ENCODE measurements at places on chromosomes 5 and 9.

DNA sequence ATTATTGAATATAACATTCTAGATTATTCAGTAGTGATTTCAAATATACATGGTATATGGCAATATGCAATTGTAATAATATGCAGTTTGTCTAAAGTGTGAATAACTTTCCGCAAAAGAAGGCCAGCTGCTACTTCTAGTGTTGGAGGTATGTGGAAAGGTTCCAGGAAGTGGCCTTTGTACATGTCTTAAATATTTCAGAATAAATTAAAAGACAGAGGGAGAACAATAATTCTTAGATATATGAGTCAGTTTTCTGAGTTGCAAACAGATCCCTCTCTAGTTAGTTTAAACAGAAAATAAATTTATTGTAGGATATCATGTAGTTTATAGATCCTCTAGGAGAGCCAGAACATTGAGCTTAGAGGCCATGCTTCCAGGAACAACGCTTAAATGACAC lies 210.8 kb upstream of the ELL2 start:
- DNase-seq = no peak

DNA sequence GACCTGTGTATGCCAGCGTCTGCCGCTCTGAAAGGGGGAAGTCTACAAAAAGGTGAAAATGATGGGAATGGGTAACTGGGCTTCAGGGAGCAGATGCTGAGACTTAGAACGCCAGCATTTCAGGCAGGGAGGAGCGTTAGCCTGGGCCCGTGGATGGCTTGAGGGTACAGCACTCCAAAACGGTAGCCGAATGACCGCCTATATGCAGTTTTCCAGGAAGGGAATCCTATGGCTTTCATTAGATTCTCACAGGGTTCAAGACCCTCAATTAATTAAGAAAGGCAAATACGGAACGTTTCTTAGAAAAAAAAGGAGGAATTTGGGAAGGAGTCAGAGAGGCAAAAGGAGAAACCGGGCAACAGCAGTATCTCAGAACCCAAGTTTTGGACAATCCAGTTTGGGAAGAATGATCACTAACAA lies 639 bp downstream of the AMACR start:
- DNase-seq = no peak

DNA sequence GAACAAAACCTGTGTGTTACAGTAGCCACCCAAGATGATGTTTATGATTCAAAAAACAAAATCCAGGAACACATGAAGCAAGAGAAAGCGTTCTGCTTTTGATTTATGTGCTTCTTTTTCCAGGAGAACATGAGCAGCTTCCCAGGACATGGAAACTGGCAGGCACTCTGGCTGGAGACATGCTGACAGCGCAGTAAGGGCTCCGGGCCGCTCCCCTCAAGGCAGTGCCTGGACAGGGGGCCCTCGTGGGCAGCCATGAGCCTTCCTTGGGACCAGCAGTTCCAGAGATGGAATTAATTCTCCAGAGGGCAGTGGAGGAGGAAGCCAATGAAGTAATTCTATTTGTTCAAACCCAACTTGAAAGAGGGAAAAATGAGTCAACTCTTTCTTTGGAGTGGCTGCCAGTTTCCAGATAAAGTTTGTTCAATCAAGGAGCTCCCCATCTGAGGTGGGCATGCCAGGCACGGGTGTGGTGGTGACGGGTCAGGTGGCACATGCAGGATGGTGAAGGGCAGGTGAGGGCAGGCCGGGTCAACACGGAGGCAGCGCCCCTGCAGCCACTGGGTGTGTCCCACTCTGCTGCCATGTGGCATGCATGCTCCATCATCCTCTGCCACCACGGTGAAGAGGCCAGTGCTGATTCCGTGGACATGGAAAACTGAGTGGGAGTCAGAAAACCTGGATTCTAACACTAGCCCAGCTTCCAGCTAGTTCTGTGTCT lies 83.8 kb downstream of the OTULIN start:
- no peak for DNase-seq

GRCh38 chr5:176663566-176663965 lies 16.3 kb downstream of the TSPAN17 start:
- DNase-seq = no peak

GRCh38 chr5:153672347-153673090 lies 182.0 kb downstream of the GRIA1 start:
- no peak for DNase-seq

DNA sequence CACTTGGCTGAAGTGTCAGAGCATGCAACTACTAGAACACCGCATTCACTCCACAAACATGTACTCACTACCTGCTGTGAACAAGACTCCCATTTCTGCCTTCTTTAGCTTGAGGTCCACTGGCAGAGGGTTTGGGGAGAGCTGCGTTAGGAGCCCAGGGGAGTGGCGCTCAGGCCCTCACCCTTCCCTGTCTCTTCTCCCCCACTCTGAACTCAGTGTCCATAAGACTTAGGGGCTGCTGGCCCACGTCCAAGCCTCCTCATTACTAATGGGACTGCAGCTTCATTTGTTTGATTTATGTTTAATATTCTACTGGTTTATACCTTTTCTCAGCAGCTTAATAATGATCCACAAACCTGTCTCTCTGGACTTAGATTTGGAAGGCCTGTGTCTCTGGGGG lies 70.9 kb downstream of the HSPA4 start:
- DNase-seq = no peak

DNA sequence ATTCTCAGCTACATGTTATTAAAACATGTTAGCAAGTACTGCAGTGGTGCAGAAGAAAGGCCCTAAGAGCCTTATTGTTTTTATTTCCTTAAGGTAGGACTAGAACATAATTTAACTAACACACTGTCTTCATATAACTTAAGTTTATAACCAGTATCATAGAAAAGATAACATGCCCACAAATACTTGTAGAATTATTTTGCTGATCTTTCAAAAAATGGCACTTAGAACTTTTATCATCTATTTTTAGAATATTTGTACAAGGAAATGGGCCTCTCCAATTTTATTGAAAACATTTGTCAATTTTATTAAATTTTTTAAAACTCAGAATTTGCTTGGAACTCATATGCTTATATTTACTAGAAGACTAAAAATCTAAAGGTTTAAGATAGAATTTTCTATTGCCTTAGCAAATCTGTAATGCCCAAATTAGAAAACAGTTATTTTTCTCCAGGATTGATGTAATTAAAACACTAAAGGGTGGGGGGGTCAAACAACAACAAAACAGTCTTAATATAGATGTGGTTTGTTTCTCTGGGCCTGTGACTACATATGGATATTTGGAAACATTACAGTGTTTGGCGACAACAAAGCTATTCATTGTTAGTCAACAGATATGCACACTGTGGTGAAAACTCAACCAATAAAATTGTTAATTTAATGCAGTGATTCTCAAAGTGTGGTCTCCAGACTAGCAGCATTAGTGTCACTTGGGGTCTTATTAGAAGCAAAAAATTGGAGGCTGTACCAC lies 360.4 kb downstream of the PDE4D start:
- no peak for DNase-seq

DNA sequence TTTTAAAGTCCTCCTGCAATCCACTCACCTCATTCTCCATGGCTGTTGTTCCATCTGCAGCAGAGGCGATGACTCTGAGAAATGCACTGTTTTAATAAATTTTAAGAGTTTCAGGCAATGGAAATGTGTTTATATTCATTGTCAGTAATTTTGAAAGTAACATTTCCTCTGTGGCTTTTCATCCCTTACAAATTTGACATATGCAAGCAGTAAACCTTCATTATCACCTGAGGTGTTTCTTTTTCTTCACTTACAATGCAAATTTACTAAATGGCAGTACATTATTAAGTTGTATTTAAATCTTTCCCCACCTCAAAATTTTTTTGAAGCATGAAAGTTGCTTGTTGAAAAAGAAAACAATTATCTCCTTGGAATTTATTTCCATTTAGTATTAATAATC lies 136.9 kb downstream of the DIRAS2 start:
- no peak for DNase-seq

DNA sequence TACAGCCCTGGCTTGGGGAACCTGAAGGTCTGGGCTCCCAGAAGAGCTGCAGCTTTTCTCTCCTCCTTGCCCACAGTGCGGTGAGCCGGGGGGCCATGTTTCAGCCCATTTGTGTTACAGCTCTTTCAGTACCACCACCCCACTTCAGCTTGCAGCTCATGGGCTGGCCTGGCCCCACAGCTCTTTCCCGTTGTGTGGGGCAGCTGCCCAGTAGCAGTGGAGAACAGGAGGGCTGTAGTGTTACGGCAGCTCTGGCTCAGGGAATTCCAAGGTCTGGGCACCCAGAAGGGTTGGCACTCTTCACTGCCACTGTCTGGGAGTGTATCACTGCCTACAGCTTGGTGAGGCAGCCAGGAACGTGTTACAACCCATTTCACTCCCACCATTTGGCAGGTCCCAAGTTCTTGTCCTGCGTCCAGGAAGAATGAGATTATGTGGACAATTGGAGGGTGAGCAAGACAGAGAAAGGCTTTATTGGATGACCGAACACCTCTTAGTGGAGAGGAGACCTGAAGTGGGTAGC lies 390.5 kb downstream of the KDM4C start:
- no peak for DNase-seq
